ENCODE measurements at places on chromosomes 5 and 9. TPM values are rescaled to one million over a fixed set of nuclear protein-coding genes. Genes with fewer than 3 reads are reported as not detected.

- DNase-seq = no peak
Observed at GRCh38 chr9:22040760-22041159, 31.7 kb upstream of the CDKN2B start.

DNA sequence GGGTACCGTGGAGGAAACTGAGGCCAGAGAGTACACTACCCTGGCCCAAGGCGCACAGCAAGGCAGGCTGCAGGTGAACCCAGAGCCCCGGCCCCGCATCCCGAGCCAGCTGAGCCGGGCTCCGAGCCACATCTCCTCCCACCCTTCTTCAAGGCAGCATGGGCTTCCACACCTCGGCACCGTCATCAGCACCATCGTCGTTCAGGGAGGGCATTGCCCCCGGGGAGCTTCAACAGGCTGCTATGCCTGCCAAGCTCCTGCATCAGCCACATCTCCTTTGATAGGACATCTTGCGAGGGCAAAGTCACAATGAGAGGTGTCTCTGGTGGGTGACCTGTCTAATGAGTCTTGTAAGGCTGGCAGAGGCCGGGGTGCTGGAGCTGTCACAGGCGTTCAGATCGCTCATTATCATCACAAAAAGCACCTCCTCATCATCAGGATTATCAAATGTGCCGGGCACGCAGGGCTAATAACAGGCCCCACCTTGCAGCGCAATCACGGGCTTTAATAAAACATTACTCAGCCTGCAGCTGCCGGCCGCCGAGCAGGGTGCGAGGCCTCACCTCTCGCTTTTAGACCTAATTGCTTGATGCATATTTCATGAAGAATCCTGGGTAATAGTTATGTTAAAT, 20.0 kb upstream of the SLC25A51 start:
- no peak for DNase-seq

GRCh38 chr5:62143268-62144229, 162.5 kb upstream of the KIF2A start:
- no peak for DNase-seq

DNA sequence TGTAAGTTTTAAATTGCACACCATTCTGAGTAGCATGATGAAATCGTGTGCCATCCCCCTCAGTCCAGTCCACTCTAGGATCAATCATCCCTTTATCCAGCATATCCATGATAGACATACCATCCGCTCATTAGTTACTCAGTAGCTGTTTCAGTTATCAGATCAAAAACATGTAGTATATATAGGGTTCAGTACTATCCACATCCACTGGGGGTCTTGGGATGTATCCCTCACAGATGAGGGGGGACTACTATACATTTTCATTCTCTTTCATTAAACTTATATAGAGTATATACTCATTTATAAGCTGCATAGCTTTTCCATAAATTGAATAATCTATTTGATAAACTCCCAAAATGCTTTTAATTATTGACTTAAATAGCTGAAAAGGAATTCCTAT, 67.6 kb downstream of the MEIKIN start:
- no peak for DNase-seq

- no peak for DNase-seq
Observed at GRCh38 chr5:141623186-141623585, 4.4 kb upstream of the DIAPH1 start.

DNA sequence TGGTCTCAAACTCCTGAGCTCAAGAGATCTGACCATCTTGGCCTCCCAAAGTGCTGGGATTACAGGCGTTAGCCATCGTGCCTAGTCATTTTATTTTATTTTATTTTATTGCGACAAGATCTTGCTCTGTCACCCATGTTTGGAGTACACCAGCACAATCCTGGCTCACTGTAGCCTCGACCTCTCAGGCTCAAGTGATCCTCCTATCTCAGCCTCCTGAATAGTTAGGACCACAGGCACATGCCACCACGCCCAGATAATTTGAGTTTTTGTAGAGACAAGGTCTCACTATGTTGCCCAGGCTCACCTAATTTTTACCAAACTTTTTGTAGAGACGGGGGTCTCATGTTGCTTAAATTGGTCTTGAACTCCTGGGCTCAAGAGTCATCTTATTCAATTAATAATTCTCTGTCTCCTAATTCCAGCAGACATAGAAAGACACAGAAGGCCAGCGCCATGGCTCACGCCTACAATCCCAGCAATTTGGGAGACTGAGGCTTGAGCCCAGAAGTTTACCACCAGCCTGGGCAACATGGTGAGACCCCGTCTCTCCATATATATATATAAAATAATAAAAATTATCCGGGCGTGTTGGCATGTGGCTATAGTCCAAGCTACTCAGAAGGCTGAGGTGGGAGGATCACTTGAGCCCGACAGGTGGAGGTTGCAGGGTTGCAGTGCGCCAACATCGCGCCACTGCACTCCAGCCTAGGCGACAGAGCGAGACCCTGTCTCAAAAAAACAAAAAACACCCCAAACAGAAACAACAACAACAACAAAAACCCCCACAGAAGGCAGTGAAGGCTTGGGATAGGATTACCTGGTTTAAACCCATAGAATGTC, 1.0 kb upstream of the UBAP1 start:
- DNase-seq = no peak

GRCh38 chr9:764105-764524, 77.4 kb upstream of the DMRT1 start:
- DNase-seq = peak; percentile 73

GRCh38 chr5:135829681-135830383, 4.6 kb upstream of the SLC25A48 start:
- DNase-seq = peak; percentile 69

DNA sequence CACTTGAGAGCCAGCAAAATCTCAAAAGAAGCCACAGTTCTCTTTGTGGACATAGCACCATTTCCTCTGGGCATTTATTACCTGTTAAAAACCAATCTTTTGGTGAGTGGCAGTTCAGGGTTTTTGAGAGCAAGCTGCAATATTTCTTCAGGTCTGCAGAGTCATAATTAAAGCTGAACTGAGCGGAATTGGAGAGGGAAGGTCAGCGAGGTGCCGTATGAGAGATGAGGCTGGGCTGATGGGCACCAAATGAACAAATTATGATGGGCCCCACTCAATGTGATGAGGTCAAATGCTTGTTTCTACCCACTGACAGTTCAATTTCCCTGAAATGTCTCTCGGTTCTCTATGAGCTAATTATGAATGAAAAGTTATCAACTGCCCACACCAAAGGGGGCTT, 231.9 kb downstream of the AP3B1 start:
- DNase-seq = no peak

- DNase-seq = no peak
Observed at GRCh38 chr9:36868586-36869282, 165.3 kb downstream of the PAX5 start.

DNA sequence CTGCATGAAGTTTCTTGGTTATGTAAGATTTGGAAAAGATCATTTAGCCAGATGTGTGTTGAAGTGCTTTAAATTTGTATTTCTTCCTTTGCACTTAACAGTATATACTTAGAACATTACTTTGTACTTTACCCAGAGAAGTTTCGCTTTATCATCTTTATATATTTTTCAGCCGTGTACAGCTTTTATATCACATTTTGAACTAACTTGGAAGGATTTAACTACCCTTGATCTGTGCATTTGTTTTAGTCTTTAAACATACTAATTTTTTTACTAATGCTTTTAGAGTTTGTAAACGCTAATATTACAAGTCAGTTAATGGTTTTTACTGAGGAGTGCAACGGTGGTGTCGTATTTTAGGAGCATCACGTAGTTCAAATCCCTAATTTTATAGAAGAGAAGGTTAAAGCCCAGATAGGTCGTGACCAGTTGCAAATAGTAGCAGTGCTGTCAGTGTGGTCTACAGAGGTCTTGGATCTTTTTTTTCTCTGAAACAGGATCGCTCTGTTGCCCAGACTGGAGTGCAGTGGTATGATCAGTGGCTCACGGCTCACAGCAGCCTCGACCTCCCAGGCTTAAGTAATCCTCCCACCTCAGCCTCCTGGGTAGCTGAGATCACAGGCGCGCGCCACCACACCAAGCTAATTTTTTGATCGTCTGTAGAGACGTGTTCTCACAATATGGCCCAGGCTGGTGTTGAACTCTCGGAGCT, 2.0 kb downstream of the MATR3 start:
- no peak for DNase-seq

GRCh38 chr9:127694890-127695720, 11.7 kb upstream of the CFAP157 start:
- no peak for DNase-seq

- no peak for DNase-seq
Observed at GRCh38 chr9:87346061-87346665, 151.5 kb upstream of the DAPK1 start.

- DNase-seq = no peak
Observed at GRCh38 chr5:106288979-106289378, 1381.8 kb downstream of the EFNA5 start.

GRCh38 chr5:173303878-173304590, 24.2 kb downstream of the STC2 start:
- no peak for DNase-seq

DNA sequence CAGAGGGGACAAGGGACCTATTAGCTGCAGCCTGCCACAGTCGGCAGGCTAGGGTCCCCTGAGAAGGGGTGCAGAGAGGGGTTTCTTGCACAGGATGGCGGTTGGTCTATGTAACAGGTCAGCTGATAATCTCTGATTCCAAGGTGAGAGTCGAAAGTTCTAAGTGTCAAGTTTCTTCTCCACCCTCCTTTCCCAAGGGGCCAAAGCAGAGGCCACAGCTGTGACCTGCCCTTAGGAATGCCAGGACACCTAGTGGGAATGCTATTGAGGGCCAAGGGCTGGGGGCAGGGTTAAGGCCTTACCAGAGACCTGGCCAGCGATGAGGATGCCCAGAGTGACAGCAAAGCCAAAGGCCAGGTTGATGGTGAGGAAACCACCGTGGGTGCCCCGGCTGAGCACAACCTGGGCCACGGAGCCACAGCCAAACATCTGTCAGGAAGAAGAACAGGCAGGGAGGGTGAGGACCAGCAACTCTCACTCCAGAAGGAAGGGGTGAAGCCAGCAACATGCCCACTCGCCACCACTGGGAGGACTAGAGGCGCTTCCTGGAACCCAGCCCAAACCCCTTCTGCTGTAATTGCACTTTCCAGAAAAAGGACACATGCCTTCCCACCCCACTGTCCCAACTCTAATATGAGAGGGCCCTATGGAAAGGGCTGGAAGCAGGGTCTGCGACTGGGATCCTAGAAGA, 3.8 kb downstream of the AQP3 start:
- DNase-seq = no peak

DNA sequence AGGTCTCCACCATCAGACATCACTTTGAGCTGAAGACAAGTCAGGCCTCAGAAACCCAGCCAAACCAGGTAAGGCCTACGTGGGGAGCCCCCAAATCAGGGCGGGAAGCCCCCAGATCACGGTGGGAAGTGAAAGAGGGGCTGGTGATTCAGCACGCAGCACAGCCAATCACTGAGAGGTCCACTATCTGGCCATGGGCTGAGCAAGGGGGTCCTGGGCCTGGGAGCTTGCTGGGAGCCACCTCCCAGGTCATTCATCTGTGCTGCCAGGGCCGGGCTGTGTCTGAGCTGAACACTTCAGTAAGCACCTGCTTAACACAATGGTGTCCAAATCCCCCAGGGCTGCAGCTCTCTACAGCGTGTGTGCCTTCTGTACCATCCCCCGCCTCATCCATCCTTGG, 15.5 kb downstream of the MED10 start:
- no peak for DNase-seq

SPATA6L gene
- total RNA-seq = 0.56 TPM

SHROOM1 gene
- total RNA-seq = 7.2 TPM

C9orf50 gene
- total RNA-seq = not detected

TNFAIP8 gene
- total RNA-seq = 8.6 TPM

PTAR1 gene
- 31.1 TPM for total RNA-seq

KIF20A gene
- 1.1 TPM for total RNA-seq

ZNF367 gene
- 2.2 TPM for total RNA-seq

ARHGEF37 gene
- 17.3 TPM for total RNA-seq

MEIKIN gene
- total RNA-seq = not detected

TOPORS gene
- 9.5 TPM for total RNA-seq

PHF24 gene
- 0.47 TPM for total RNA-seq

ACER2 gene
- 3.0 TPM for total RNA-seq

ANGPTL2 gene
- total RNA-seq = 63.1 TPM

NDOR1 gene
- total RNA-seq = 6.5 TPM

ACTL7A gene
- not detected for total RNA-seq

RAB14 gene
- 49.3 TPM for total RNA-seq

NUTM2G gene
- not detected for total RNA-seq

All from left cardiac atrium (tissue), 4 donors.